ENCODE measurements at places on chromosomes 3 and 15.
A peak's percentile ranks its signal among the peaks of the same experiment; 100 is the strongest.

GRCh38 chr3:88626456-88627120, 476.8 kb downstream of the C3orf38 start:
- DNase-seq = no peak

- DNase-seq = peak; percentile 70
Measured at GRCh38 chr3:72347819-72348319, 500.4 kb downstream of the SHQ1 start.

DNA sequence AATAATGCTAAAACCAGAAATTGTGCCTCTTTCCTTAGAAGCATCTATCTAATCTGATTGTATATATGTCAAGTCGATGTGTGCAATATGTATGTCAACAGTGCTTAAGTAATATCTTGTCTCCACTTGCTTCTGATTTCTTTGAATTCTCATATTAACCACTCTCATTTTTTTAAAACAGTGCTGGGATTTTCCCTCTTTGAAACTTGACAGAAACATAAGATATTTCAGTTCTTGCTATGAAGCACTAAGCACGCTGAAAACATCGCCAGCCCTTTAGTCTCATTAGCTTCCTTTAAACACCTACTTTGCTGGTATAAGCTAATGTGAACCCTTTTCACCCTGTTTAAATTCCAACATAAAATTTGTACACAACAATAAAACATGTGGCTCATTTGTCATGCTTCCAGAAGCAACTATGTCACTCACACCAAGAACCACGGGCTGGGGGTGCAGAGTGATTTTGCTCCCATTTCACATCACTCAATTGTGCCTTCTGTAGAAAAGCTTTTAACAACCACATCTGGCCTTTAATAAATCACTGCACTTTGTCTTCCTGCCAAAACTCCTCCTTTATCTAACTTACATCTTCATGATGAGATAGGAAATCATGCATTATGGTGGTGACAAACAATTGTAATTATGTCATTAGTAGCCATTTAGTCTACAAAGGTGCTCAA, 185.2 kb downstream of the FOXP1 start:
- DNase-seq = peak; percentile 63

GRCh38 chr3:8555725-8556472, 54.3 kb downstream of the LMCD1 start:
- DNase-seq = no peak

DNA sequence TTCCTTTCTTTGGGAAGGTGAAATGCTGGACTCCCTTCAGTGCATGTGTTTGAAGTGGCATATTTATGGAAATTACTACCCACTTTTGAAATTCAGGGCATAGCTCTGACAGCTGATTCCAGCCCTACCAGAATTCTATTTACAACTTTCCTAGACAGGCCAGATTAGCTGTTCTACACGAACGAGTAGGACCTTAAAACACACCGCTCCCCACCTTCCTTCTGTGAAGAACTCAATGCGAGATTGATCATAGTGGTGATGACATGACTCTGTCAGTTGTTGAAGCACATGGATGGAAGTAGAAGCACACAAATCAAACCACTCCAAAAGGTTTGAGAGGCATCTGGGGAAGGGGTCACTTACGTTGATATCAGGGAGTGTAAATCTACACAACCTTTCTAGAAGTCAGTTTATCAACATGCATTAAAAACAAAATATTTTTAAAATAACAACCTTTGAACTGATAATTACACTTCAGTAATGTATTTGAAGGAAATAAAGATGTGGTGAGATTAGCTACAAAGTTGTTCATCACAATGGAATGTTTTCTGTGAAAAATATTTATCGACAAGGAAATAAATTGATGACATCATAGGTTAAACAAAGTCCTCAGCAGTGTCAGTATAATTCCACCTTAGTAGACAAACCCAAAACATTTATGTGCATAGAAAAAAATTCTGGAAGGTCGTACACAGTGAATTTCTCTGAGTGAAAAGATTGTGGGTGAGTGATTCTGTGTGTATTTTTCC, 29.8 kb downstream of the RARB start:
- DNase-seq = no peak

- no peak for DNase-seq
Measured at GRCh38 chr3:104069114-104069513, 1297.6 kb upstream of the ALCAM start.

DNA sequence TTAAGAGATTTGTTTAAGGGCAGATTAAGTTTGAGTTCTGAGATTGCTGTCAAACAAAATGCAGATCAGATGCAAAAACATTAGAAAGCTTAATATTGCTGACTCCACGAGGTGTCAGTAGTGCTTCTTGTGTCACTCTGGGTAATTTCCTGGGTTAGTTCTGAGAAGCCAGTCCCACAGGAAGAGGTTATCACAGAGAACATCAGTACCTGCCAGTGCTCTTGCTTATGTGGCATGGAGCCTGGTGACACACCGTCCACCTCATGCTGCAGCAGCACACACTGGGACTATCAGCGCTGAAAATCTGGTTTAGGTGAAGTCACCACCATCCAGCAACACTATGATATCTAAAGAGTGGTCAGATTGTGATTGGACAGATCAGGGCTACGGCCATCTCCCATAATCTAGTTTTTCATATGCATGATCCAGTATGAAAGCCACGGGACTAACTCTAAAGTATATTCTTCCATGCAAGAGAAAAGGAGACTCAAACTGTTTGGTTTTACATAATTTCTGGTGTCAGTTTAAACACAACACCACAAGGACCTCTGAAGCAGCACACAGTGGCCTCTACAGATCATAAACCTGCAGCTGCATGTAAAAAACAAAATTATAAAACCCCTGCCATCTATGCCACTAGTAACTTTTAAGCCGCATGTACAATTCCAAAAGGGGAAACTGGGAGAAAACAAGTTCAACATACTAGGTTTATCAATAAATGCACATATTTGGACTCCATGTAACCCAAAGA, 36.1 kb upstream of the MYO5C start:
- peak; percentile 66 for DNase-seq

GRCh38 chr15:79849789-79850188, 47.0 kb downstream of the MTHFS start:
- DNase-seq = peak; percentile 52

- DNase-seq = no peak
Measured at GRCh38 chr15:29939404-29939803, 117.1 kb upstream of the TJP1 start.

DNA sequence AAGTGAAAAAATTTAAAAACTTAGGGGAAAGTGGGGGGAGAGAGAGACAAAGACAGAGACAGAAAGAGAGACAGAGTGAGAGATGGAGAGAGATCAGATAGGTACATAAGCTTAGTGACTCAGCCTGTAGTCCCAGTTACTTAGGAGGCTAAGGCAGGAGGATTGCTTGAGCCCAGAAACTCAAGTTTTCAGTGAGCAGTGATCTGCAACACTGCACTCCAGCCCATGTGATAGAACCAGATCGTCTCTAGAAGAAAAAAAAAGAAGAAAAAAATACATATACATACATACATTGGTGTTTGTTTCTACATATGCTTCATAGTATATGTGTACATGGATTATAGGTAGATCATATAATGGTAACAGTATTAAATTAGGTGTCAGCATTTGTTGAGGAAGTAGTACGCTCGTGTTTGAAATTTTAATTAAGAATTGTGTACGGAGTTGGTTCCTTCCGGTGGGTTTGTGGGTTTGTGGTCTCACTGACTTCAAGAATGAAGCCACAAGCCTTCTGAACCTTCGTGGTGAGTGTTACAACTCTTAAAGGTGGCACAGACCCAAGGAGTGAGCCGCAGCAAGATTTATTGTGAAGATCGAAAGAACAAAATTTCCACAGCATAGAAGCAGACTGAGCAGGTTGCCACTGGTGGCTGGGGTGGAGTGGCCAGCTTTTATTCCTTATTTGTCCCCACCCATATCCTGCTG, 38.3 kb upstream of the SNRPN start:
- DNase-seq = peak; percentile 4

DNA sequence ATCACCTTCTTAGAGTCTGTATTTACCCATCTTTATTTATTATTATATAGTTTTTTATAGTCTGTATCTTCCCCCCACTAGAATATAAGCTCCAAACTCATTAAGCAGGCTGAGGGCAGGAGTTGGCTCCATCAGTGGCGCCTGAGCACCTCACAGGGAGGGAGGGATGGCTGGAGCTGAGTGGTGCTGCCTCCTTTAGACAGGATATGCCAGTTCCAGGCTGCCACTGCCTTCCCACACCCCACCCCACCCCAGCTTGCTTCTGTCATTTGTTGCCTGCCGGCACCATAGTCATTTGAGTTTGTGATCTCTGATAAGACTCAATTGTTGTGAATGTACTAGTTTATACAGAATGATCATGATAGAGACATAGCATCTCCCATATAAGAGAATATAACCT, 85.5 kb downstream of the KLHL25 start:
- peak; percentile 62 for DNase-seq

DNA sequence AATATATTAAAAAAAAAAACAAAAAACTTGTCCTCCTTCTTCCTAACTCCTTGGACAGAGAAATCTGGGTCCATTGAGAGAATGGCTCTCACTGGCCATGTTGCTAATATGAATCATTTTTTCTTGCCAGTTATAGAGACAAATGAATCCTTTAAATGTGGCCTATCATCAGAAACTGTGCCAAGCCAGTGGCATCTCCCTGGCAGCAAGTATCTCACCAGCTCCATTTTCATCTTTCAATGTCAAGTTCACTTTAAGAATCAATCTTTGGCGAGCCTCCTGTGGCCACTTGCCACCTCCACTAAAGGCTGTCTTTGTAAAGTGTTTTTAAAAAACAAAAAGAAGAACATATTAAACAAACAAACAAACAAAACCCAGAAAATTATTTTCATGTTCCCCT, 202.5 kb downstream of the TUSC7 start:
- DNase-seq = no peak

GRCh38 chr3:171001957-171002694, 24.4 kb downstream of the SLC2A2 start:
- DNase-seq = no peak

- no peak for DNase-seq
Measured at GRCh38 chr3:144915202-144915601, 943.6 kb downstream of the DIPK2A start.

DNA sequence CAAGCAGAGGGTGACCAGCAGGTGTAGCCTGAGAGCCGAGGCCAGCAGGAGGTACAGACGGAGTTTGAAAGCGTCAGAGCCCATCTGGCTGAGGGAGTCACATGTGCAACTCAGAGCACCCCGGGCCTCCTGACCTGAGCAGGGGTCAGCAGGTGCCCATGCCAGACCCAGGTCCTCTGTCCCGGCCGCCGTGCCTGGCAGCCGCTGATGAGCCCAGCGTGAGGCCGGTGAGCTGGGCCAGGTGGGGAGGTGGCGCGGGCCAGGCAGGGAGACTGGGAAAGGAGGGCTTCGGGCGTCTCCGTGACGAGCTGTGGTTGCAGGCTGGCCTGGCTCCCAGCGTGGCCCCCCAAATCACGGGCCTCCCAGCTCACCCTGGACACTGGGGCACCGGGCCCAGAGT, 130.9 kb downstream of the CHSY1 start:
- no peak for DNase-seq

GRCh38 chr15:71313806-71314205, 198.5 kb downstream of the THSD4 start:
- no peak for DNase-seq

DNA sequence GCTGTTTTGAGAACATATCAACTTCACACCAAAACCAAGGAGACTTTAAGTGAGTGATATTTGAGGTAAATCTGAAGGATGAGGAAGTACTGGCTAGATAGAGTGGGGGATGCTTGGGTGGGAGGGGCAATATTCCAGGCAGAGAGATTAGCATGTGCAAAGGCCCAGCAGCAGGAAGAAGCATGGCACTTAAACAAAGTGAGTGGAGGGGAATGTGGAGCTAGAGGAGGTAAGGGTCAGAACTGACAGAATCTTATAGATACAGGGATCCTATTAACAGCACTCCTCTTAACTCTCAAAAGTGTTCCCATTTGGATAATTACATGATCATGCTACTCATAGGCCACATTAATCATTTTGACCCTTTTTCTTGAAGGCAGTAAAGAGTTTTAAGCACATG, 41.4 kb upstream of the SPRED1 start:
- DNase-seq = no peak

DNA sequence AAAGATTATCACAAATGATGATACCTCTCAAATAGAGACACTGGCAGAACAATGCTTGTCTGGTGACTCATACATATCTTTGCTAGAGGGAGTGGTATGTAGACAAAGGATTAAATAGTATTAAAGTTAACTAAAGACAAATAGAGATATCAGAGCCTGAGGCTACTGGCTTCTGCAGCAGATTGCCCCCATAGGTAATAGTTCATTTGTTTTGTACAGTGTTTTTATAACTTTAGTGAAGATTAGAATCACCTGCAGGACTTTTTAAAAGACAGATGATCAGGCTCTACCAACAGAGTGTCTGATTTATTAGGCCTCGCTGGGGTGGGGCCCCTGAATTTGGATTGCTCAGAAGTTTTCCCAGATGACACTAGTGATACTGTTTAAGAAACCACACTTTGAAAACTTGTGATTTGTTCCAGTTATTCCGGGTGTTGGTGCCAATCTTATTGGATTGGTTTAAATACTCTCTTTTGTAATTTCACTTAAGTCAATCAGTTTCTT, 96.4 kb downstream of the NAALADL2 start:
- no peak for DNase-seq

DNA sequence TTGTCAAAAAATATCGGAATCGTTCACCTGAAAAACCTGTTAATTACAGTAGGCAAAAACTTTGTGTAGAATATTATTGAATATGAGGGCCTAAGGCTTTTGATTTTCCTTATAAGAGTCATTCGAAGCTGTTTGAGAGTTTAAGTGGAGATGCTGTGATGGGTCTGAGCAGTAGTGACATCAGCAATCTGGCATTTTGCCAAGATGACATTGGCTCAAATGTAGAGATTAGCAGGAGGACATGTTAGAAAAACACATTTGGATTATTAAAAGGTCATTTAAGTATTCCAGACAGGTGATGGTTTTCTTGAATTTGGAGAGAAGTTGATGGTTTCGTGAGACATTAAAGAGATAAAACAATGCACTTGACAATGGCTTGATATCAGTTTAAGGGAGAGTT, 12.9 kb downstream of the OR5AC2 start:
- no peak for DNase-seq

- DNase-seq = no peak
Measured at GRCh38 chr3:56704706-56705105, 21.6 kb upstream of the TASOR start.

GRCh38 chr3:140763532-140763931, 85.7 kb downstream of the TRIM42 start:
- no peak for DNase-seq

- no peak for DNase-seq
Measured at GRCh38 chr3:143396790-143397189, 277.2 kb downstream of the CHST2 start.

GRCh38 chr3:46984591-46985459, 5.4 kb downstream of the NBEAL2 start:
- no peak for DNase-seq

All from activated CD4-positive, alpha-beta T cell treated with anti-CD3 and anti-CD28 coated beads for 36 hours (primary cell).